ENCODE measurements at places on chromosomes 1 and 21. TPM values are rescaled to one million over a fixed set of nuclear protein-coding genes. Genes with fewer than 3 reads are reported as not detected.

GRCh38 chr1:178818416-178818815 lies 52.5 kb downstream of the ANGPTL1 start:
- no peak for DNase-seq

GRCh38 chr1:150118716-150119115 lies 31.0 kb upstream of the PLEKHO1 start:
- no peak for DNase-seq

The CD160 gene
- total RNA-seq: 2.4 TPM

The TCHH gene
- total RNA-seq: 0.08 TPM

DNA sequence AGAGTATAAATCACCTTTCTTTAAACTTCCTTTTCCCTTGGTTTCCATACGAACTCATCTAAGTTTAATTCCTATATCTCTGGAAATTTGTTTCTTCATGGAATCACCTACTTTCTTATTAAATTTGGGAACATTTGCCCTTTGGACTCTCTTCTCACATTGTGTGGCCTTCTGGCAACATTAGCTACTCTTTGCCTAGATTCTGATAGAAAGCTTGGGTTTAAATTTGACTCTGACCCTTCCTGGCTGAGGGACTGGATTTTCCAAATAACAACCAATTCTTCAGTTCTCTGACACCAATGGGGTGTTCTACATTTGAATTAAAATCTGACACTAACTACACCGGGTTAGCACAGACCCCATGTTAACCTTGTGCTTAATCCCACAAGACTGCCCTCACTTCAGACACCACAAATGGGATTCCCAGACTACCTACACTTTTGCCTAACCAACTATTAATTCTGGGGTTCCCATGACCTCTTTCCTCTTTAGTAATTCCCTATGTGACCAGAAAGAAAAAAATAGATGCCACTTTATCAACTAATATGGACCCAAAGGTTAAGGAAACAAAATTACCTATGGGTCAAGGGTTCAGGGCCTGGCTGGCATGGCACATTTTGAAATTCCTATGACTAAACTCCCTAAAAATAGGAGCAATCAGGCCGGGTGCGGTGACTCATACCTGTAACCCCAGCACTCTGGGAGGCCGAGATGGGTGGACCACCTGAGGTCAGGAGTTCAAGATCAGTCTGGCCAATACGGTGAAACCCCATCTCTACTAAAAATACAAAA lies 9.7 kb upstream of the THEM4 start:
- DNase-seq: no peak

GRCh38 chr1:114457675-114458236 lies 53.2 kb downstream of the TRIM33 start:
- no peak for DNase-seq

DNA sequence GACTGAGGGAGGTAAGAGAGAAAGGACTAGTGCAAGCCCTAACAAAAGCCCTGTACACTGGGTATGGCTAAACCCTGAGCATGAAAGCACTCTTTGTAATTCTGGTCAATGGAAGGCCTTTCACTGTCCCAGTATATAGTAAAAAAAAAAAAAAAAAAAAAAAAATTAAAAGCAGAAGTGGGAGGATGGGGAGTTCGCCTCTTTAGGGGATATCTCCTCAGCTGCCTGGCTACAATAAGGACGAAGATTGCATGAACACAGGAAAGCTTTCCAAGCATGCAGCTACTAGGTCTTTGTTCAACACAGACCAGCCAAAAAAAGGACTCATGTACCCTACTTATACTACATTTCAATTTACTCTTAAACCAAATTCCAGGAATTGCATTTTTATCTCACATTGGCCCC lies 59.1 kb downstream of the EIF4G3 start:
- DNase-seq: no peak

DNA sequence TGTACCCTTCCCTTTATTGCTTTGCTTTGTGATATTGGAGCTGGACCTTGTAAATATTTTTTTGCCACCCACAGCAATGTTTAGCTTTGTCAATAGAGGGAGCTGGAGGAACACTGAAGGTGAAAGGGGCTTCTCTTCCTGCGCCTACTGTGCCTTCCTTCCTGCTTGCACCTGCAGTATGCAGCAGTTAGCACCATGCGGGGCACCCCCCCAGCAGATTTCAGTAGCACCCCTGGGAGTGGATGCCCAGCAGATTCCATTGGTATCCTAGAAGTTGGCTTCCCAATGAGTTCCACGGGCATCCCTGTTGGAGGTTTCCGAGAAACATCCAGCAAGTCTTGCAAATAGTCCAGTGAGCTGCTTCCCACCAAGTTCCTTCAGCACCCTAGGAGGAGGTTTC lies 25.6 kb downstream of the S100A10 start:
- DNase-seq: peak; percentile 80

The FBXO2 gene
- total RNA-seq: 6.0 TPM

- DNase-seq: peak; percentile 40
These were observed 66.4 kb upstream of the BTG3 start for GRCh38 chr21:17679002-17679600.

- DNase-seq: no peak
These were observed 164.9 kb upstream of the USP25 start for GRCh38 chr21:15564907-15565306.

GRCh38 chr1:22208973-22209378 lies 66.1 kb upstream of the WNT4 start:
- no peak for DNase-seq

GRCh38 chr1:237799762-237800474 lies 90.8 kb downstream of the ZP4 start:
- peak; percentile 45 for DNase-seq

The C1orf146 gene
- total RNA-seq: not detected

The USH2A gene
- not detected for total RNA-seq

DNA sequence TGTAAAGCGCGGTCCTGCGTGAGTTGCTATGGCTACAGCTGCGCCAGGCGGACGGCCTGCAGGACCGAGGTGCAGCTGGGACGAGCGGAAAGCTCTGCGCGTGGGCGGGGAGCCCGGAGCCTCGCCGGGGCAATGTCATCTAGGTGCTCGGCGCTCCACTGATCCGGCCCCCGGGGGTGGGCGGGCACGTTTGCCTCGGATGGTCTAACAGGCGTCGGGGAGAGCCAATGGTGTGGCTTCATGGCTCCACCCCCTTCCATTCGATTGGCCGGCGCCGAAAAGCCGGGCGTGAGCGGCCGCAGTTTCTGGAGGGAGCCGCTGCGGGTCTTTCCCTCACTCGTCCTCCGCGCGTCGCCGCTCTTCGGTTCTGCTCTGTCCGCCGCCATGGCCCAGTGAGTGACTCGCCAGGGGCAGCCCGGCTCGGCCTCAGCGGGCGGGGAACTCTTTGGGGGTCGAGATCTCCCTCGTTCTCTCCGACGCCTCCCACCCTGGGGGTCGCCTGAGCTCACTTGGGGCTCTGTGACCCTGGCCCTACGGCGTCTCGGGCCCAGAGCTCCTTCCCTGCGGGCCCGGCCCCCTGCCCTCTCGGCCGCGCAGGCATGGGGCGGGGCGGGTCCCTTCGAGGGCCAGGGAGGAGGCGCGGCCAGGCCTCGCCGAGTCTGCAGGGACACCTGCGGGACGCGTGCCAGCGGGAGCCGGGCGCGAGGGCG lies at the start of gene PGD:
TSS of gene PGD (plus strand) at position 331 of the 710 bp plus-strand sequence. CDS start at position 385, 54 bp downstream.
- peak; percentile 99 for DNase-seq

The OR6F1 gene
- not detected for total RNA-seq

DNA sequence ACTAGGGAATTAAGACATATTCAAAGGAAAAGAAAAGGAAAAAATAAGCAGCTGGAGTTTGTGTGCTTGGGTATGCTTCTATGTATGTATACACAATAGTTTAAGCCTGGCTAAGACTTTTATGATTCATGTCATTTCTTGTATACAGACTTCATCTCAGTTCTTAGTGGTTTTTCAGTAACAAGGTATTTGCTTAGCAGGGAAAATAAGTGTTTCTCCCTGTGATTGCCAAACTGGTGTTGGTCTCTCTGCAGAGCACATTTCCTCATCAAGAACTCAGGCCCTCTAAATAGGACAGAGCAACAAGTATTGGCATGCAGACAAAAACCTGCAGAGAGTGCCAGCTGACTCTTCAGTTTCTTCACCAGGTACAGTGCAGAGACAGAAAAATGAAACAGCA lies 484.4 kb upstream of the ZRANB2 start:
- DNase-seq: no peak

GRCh38 chr1:94863297-94863911 lies 43.2 kb downstream of the SLC44A3 start:
- no peak for DNase-seq

- DNase-seq: no peak
These were observed 27.5 kb downstream of the HLX start for GRCh38 chr1:220906561-220907334.

The PKP1 gene
- not detected for total RNA-seq

GRCh38 chr1:89931964-89932363 lies 62.9 kb upstream of the ZNF326 start:
- DNase-seq: no peak

The LCE1C gene
- total RNA-seq: not detected

The RGS5 gene
- total RNA-seq: 0.66 TPM

The CENPF gene
- total RNA-seq: 176 TPM

The PCP4 gene
- total RNA-seq: not detected

- DNase-seq: no peak
These were observed 96.4 kb downstream of the GLIS1 start for GRCh38 chr1:53642607-53643006.

The PGLYRP3 gene
- total RNA-seq: not detected

The CAPZA1 gene
- total RNA-seq: 280 TPM

DNA sequence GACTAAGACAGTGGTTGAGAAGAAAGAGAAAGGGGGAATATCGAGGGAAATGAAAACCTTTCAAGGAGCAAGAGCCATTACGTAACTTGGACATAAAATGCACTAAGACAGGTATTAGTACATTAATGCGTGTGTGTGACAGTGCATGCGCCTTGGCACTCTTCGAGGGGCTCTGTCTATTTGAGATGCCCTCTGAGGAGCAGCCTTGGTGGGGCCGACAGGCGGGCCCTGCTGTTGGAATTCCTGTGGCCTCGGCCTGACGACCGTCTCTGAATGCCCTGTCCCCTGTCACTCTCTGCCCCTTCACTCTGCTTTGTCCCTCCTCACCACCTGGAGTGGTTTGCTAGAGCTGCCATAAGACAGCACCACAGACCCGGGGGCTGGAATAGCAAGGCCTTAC lies 12.3 kb downstream of the HUNK start:
- no peak for DNase-seq

DNA sequence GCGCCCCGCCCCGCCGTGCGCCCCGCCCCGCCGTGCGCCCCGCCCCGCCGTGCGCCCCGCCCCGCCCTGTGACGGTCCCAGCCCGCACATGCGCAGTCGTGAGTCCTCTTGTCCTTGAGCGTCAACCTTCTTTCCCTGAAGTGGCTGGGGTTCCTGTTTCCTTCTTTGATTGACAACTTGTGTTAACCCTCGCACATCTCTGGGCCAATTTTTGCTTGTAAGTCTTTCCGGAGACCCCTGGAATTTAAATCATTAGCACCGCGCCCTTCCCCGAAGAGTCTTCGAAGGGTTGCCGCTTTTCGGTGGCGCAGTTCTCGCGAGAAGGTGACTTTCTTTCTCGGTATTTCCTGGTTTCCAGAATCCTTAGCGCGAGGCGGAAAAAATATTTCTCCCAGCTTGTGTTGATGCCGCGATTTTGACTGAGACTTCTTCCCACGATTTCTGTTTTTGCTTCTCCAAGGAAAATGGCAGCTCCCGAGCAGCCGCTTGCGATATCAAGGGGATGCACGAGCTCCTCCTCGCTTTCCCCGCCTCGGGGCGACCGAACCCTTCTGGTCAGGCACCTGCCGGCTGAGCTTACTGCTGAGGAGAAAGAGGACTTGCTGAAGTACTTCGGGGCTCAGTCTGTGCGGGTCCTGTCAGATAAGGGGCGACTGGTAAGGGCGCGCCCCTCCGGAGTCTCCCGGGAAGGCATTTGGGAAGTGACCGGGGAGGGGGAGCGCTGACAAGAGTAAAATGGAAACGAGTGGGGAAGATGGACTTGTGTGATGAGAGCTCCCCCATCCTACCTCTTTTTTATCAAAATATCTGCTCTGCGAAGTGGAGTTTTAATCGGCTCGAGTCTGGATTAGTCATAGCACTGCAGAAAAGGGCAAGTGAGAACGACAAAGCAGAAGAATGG lies at the start of gene RNPC3:
TSS of gene RNPC3 (plus strand) at position 93 of the 901 bp plus-strand sequence. CDS start at position 465, 372 bp downstream.
- DNase-seq: peak; percentile 90

- DNase-seq: no peak
These were observed 563 bp upstream of the TAS1R3 start for GRCh38 chr1:1330366-1331067.

The GPR161 gene
- not detected for total RNA-seq

DNA sequence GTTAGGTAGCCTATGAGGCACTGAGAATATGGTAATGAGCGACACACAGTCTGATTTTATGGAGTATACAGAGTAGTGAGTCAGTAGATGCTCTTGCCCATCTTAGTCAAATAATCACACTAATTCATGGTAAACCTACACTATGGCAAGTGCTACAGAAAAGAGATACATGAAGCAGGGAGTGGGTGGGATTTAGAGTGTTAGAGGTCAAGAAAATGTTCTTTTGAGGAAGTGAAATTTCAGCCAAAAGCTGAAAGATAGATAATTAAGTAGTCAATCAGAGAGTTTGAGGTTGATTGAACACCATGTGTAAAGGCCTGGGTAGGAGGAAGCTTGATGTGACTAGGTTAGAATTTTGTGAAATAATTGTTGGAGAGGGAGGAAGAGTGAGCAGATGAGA lies 14.7 kb downstream of the MDM4 start:
- no peak for DNase-seq

DNA sequence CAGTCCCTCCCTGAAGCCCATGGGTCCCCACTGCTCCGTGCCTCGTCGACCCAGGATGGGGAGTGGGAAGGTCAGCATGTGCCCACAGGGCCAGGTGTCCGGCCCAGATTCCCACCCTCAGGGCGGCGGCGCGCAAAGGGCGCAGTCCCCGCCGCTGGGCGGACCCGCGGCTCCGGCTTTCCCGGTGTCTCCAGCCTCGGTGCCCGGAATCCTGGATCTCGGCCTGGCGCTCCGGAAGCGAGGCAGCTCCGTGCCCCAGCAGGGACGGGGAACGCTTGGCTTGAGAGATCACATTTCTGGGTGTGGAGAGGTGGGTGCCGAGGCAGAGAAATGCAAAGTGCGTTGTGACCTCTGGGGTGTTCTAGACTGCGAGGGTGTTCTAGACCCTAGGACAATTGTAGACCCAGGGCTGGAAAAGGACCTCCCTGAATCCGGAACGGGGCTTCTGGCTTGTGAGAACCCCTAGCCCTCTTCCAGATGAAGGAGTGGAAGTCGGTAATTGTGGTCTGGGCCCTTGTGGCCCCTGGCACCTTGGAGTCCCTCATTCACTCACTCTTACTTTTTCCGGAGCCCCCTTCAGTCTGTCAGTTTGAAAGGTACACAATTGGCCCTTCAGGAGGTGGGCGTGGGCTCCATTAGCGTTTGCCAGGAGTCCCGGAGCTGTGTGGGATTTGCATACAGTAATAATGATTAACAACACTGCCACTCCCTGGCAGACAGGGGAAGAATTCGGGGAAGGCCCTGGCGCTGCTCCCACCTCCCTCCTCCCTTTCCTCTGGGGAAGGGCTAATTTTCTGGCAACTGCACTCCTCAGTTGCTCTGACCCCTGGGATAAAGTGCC lies 1.6 kb upstream of the KCND3 start:
- no peak for DNase-seq

DNA sequence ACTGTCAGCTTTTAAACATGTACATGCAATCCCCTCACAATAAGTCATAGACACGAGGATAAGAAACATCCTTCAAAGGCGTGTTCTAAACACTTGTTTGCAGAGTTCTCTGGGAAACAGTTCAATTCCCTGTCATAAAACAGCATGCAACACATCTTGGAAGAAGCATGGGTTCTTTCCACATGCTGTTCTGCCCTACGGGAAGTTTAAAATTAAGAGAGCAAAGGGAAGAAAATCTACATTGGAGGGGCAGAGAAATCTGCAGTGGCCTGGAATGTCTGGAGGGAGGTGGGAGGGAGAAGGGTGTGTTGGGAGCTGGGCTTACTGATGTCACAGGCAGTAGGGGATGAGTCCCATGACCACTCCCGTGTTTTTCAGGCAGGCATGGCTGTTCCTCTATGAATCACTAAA lies 98.3 kb upstream of the SLC2A1 start:
- DNase-seq: no peak
